PC-3 (cell line): ENCODE measurements at places on chromosomes 6 and 20. TPM values are rescaled to one million over a fixed set of nuclear protein-coding genes. Genes with fewer than 3 reads are reported as not detected.

DNA sequence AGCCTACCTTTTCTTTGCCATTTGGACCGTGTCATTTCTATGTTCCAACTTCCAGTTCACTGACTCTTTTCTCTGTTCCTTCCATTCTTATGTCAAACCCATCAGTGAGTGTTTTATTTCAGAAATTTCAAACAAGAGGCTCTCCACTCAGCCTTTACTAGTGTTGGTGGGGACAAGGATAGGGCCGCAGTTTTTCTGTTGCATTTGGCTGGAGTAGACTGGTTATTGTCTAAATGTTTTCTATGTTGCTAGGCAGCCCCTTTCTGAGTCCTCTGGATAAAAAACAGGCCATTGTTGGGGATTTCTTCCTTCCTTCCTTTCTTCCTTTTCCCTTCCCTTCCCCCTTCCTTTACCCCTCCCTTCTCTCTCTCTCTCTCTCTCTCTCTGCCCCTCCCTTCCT lies 288.6 kb downstream of the PRKN start:
- no peak for DNase-seq

DNA sequence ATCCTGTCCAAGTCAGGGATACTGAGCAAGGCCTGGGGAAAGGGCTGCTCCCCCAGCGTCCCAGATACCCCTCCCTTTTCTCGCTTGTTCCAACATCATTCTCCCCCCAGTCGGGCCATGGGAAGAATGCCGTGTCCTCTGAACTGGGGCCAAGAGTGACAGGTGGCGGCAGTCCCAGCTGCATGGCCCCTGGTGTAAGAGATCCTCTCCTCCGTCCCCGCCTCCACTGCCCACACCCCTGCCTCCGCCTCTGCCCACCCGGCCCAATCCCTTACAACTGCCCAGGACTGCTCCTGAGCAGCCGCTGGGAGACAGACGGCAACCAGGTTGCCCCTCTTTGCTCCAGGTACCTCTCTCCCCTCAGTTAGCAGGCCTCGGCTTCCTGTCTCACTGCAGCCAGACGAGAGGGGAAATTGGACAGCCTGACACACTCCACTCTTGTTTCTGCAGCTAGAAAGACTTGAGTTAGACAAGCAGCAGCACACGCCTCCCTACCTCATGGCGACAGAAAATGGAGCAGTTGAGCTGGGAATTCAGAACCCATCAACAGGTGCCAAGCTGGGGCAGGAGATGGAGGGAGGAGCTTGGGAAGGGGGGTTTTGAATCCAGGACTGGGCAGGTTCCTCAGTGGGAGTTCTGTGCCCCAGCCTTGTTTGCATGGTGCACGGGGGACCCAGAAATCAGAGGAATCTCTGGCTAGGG lies at the start of gene MYLK2:
TSS of gene MYLK2 (plus strand) at position 274 of the 702 bp plus-strand sequence. CDS start at position 499, 225 bp downstream.
- no peak for DNase-seq

IER3 gene
- 1,173 and 1,198 TPM in 2 replicates for total RNA-seq

SMLR1 gene
- not detected in 2 replicates for total RNA-seq

- DNase-seq, result no peak
Measured at GRCh38 chr20:1446536-1446935, 20.1 kb downstream of the NSFL1C start.
